RPMI8226 (cell line): ENCODE measurements at places on chromosomes 12 and 14.

DNA sequence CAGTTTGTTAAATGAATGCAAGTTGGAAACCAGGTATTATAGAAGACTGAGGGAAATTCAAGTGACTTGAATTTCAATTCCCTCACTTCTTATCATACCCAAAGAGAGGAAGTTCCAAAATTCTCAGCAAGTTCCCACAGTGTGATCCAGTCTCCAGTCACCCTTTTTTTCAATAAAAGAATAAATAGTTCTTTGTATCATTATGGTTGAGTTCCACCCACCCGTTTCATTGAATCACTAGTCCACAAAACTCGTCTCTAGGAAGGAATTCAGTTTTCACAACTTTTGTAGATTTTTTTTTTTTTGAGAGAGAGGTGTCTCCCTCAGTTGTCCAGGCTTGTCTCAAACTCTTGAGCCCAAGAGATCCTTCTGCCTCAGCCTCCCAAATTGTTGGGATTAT is 1.6 kb upstream of the TMEM30B start:
- DNase-seq: no peak

- no peak for DNase-seq
Measured at GRCh38 chr12:70890895-70891832, 29.4 kb downstream of the PTPRR start.

DNA sequence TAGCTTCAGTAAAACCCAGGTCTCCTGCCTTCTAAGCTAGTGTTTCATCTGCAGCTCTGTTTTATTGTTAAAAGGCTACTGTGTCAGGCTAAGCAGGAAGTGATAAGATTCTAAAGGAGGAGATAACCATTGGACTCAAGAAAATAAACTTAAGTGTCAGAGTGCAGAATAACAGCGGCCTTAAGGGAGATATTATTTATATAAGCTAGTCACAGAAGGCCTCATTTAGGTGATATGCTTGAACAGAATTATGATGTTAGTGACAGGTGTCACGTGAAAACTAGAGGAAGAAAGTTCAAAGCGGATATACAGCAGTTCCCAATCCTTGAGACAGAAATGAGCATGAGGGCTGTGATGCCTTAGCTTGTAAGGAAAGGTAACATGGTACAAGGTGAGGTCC is 373.4 kb downstream of the FOXG1 start:
- no peak for DNase-seq

GRCh38 chr12:7645395-7646177 is 20.1 kb downstream of the APOBEC1 start:
- peak; percentile 46 for DNase-seq

DNA sequence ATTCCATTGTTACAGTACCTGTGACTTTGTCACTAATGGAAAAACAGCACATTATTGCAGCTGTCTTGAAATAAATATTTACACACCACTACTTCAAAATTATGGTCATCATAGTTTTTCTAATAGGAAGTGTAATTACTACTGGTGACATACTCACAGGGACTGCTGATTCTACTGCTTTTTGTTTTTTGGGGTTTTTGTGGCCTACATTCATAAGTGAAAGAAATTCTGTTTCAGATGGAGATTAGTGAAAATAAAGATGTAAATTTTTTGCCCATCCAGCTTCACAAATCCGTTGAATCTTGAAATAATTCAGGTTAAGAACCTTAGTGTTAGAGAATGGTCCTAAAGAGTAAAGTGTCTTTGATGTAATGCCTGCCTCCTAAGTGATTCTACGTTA is 17.5 kb downstream of the KNTC1 start:
- DNase-seq: no peak
